ENCODE measurements at places on chromosomes 12 and 14.

- DNase-seq = no peak
Measured at GRCh38 chr12:48954841-48955501, 2.3 kb downstream of the ARF3 start.

DNA sequence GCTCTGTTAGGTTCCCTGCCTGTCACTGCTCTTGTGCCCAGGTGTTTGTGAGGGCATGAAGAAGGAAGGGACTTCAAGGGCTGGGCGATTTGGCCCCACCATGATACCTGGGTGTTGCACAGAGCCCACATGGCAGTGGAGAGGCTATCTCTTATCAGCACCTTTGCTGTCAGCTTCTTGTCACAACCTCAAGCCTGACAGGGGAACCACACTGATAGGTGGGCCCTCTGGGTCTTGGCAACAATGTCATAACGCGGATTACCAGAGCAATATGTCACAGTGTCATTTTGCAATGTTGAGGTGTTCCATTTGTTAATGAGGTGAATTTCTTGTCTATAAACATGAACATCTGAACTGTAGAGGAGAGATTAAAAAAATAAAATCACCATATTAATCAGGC is 22.9 kb upstream of the CACNA1C start:
- DNase-seq = no peak

DNA sequence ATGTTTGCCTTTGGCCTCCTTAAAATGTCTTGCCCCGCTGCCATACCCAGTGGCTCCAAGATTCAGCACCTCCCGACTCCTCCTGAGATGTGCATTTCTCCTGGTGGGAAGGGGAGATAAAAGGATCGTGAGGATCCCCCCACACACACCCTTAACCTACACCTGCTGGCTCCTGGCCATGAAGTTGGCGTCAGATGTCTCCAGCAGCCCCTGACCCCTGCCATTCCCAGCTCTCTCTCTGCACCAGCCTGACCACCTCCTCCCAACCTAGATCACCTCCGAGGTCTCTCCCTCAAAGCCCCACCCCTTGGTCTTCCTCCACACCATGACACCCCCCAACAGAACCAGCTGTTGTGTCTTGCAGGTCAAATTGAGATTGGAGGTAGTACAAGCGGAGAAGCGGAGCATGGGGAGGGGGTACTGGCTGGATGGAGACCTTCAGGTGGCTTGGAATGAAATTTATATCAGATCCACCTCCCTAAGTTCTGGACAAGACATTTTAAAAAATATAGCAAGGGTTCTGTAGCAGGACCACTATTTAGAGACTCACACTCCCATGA is 151.1 kb upstream of the FKBP4 start:
- peak; percentile 40 for DNase-seq

DNA sequence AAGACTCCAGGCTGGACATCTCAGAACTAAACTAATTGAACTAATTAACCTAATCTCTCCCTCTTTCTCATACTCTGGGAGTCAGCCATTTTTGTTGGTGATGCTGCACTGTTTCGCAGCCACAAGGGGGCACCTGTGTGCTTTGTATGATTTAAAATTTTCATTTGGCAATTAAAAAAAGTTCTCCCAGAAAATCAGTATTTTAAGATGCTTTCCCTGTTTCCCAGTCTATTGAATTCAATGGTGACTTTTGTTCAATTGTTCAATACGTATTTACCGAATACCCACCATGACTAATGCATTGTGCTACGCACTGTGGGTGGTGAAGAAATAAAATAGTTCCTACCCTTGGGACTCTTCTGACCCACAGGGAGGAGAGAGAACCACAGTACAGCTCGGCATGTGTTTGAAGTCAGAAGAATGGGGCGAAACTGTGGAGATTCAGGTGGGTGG is 63.7 kb downstream of the ZNF664 start:
- no peak for DNase-seq

DNA sequence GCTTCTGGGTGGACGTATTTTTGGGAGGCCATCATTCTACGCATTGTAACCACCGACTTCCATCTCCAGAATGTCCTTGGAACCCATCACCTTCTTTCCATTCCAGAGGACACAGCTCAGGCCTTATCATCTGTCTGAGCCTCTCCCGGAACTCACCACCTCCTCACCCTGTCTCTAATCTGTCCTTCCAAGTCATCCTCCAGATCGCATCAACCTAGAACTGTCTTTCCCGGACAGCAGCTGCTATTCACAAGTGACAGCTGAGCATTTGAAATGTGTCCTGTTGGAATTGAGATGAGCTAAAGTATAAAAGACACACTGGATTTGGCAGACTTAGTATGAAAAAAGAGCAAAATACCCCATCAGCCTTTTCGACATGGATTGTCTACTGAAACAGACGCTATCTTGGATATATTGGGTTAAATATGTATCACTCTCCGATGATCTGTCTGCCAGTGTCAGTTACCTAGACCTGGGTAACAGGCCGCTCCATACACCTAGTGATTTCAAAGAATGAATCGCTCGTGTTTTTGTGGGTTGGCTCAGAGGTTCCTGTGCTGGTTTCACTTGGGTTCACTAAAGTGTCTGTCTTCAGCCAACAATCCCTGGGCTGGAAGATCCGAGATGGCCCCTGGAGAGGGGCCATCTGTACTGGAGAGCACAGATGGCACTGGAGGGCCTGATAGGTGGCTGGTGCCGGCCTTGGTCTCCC is 104.4 kb upstream of the RFLNA start:
- no peak for DNase-seq

DNA sequence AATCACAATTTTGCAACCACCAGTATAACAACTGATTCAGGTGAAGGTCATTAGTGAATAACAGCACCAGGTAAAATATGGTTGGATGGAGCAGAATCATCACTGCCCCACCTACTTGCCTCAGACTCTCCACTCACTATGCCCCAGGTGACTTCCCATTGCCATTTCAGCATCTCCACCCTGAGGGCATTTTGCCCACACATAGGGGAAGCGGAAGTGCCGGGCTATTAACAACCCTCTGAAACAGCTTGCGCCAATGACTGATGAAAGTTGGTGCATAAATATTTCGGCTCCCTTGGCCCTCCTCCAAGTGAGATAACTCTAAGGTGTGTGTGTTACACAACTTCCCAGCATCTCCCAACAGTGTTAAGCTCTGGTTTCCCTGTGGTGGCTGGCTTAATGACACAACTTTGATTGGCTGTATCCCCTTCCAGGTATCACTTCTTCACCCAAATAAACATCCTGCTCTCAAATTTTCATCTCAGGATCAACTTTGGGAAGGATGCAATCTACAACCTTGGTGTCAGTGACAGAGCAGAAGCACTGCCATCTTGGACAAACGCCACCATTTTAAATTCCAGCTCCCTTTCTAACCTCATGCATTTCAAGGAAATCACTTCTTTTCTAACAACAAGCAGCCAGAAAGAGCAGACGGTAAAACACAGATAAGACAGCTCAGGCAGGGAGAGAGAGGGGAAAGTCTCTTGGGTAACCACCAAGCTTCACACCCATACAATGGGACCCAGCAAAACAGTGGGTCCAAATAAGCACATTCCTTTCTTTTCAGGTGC is 73.6 kb upstream of the PPP2R5C start:
- DNase-seq = no peak
